ENCODE measurements at places on chromosomes 12 and 14.

- DNase-seq = no peak
Measured at GRCh38 chr12:69545081-69545480, 40.2 kb upstream of the CCT2 start.

- no peak for DNase-seq
Measured at GRCh38 chr14:59427653-59428580, 37.3 kb downstream of the GPR135 start.

GRCh38 chr12:70520847-70521246, 116.4 kb downstream of the PTPRB start:
- DNase-seq = no peak

- DNase-seq = no peak
Measured at GRCh38 chr14:57854571-57854970, 11.3 kb downstream of the SLC35F4 start.

GRCh38 chr12:31662176-31662849, 2.8 kb downstream of the ETFBKMT start:
- no peak for DNase-seq

DNA sequence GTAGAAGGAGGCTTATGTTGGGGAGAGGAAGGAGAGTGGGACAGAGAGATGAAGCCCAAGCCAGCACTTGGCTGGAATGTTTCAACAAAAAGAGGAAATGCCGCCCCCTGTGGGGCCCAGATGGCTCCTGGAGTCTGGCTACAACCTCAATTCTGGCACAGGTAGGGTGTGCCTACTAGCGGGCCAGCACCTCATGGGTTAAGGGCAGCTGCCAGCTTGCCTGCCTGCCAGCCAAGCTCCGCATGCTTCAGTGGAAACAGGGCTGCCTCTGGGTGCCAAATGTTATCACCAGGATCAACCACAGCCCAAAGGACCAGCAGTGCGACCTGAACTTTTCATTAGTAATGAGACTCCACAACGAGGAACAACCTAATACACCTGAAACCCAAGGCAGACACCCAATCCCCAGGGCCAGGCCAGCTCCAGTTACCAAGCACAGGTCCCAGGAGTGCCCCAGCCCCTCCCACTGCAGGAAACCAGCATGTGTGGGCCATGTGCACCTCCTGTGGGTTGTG, 11.3 kb downstream of the RAB15 start:
- DNase-seq = no peak

GRCh38 chr14:57760896-57761295, 105.0 kb downstream of the SLC35F4 start:
- DNase-seq = no peak

DNA sequence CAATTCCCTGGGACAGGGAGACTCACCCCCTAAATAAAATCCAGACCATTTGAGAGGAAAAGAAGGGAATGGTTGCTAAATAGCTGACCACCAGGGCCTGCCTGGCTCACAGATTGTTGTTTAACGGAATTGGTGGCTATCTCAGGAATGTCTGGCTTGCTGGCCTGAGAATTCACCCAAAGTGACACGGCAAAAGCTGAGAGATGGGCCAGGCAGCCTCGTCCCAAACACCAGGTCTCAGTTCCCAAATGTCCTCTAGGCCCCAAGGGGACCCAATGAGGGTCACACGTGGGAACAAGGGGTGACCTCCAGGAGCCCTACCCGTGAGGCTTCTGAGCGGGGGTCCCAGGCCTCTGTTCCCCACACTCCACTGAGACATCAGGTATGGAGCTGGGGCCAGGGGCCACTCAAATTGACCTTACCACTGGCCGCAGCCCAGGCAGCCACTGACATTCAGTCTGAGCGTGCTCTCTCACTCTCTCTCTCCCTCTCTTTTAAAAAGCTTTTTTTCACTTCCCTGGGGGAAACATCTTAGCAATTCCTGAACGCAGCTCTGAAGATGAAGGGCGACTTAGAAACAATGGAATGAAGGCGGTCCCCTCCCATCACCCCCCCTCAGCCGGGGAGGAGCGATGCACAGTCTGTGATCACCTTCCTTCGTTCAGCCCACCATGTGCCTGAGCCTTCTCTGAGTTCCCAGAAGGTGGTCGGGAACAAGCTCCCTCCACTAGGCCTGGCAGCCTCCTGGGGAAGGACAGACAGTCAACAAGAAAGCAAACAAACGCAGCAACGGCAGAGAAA, 131.2 kb downstream of the SCARB1 start:
- DNase-seq = no peak

GRCh38 chr14:96011607-96012006, 27.6 kb upstream of the C14orf132 start:
- DNase-seq = no peak

GRCh38 chr14:61673305-61673704, 22.0 kb upstream of the HIF1A start:
- DNase-seq = no peak

DNA sequence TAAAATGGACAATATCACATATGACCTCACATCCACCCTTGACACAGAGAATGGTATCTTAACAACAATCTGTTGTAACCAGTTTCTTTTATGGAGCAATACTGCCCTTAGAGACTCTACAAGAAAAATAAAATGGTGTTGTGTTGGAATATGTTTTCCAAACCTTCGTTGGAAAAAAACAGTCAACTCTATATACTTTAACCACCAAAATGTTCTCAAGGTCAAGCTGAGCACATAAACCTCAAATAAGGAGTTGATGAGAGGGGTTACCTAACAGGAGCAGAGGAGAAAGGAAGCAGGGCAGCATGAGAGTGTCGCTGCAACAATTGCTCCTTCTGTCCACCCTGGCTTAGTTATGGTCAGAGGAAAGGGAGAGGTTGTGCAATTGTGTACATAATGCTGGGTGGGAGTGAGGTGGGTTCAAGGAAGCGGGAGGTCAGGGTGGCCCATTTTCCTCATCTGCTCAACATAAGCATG, 179.2 kb upstream of the BMP4 start:
- no peak for DNase-seq

GRCh38 chr12:93784339-93785086, 107.3 kb downstream of the CRADD start:
- peak; percentile 32 for DNase-seq

DNA sequence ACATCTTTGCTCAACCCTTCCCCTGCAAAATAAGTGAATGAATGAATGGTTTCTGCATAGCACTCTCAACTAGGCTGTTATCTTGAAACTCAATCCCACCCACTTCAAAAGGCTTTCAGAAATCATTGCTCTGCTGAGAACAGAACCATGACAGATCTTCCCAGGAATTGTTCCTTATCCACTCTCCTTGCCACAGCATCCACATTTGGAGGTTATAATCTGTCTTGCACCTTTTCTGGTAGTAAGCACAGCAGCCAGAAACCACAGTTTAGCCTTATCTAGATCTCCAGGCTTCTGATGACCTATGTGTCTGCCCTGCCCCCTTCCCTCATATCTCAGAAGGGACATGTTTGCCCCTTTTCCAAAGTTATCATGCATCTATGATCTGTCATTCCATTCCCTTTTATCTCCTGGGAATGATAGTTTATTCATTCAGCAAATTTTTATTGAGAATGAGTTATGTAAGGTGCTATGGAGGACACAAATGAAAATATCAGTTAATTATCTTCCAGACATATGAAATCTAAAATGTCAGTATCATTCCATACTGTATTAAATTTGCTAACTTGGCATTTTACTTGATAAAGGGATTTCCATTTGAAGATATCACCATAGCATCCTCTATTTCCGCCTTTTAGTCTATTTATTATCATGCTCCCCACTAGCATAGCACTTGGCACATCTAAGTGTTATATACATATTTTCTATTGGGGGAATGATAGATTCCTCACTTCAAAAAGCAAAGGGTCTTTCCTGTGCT, 21.4 kb downstream of the LGR5 start:
- no peak for DNase-seq

DNA sequence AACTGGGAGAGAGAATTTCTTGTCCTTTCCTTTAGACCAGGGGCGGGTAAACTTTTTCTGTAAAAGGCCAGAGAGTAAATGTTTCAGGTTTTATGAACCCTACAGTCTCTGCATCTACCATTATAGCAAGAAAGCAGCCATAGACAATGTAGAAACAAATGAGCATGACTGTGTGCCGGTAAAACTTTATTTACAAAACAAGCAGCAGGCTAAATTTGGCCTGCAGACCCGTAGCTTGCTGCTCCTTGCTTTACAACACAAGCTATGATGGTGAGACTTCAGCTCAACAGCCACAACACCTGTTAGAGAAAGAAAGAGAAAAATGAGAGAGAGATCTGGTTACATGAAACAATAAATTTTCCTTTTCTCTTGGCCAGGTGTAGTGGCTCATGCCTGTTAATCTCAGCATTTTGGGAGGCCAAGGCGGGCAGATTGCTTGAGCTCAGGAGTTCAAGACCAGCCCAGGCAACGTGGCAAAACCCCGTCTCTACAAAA, 4.2 kb upstream of the CDC42BPB start:
- no peak for DNase-seq

GRCh38 chr14:94936401-94936892, 166.5 kb upstream of the GSC start:
- no peak for DNase-seq

- DNase-seq = no peak
Measured at GRCh38 chr12:4045786-4046494, 172.7 kb upstream of the PARP11 start.

- peak; percentile 26 for DNase-seq
Measured at GRCh38 chr14:102020058-102020971, 55.9 kb downstream of the DYNC1H1 start.

GRCh38 chr14:93926245-93926872, 785 bp upstream of the FAM181A start:
- DNase-seq = no peak

DNA sequence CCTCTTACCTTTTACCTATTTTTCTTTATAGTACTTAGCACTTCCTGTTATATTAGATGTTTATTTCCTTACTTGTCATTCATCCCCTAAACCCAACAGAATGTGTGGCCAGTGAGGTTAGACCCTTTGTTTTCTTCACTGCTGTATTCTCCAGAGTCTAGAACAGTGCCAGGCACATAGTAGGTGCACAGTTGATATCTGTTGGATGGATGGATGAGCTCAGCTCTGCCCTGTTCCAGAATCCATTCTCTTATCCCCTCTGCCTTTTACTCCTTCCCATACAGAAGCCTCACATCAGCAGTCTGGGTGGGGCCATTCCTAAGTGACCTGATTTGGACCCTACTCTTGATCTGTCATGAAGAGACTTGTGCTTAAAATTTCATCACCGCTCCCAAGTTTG, 94.5 kb upstream of the DACT1 start:
- no peak for DNase-seq

DNA sequence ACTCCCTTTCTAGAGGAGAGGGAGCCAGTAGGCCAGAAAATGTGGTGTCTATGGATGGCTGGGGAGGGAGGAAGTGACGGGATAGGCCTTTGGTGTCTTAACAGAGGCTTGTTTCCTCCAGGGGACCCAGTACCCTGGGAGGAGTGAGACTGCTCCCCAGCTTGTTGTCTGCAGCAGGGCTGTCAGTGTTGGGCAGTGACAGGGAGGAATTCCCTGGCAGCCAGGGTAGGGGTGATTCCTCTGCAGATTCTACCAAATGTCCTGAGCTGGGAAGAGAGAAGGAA, 64.0 kb downstream of the GALNT16 start:
- no peak for DNase-seq

- DNase-seq = no peak
Measured at GRCh38 chr12:40049268-40049667, 56.6 kb downstream of the SLC2A13 start.

DNA sequence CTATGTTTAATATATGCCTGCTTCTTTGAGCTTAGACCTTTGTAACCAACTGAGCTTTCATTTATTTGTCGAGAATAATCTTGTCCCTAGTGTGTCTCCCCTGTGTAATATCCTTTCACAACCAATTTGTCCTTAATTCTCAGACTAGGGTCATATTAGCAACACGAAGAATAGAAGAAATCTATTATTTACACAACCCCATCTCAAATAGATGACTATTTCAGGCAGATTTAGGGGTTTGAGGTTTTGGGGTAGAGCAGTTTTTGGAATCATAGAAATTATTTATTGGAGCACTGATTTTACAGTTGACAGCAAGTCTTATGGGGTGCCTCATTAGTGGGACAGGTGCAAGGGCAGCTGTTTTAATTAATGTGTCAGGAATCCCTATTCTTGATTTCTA, 91.2 kb upstream of the ANO4 start:
- no peak for DNase-seq

DNA sequence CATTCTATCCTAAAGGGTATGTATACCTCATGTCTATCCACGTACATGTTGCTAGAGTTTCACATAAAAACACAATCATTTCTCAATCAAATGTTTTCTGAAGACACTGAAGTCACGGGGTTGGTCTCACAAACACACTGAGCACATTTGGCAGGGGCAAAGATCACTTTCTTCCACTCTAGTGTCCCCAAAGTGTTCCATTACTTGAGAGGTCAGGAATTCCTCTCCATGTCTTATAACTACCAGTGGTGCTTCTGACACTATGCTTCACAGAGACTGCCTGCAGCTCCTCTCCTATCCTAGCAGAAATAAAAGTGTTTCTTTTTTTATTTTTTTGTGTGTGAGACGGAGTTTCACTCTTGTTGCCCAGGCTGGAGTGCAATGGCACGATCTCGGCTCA, 19.1 kb downstream of the ZFYVE1 start:
- DNase-seq = no peak

GRCh38 chr12:104520242-104520900, 63.6 kb downstream of the CHST11 start:
- DNase-seq = no peak

DNA sequence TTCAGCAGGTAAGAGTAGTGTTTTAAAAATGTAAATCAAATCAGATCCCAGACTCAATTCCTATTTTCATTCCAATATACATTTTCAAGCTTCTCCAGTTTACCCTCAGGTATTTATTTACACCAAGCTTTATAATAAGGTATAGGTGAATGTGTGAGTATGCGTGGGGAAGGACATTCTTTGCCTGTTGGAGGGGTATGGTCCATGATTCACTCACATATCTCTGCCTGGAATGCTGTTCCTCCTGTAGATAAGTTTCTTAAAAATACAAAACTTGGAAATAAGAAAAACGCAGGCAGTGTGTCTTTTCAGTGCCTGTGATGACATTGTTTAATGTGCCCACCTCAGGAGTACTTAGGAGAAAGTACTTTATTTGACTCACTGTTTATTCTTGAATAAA, 118.6 kb downstream of the CCDC91 start:
- no peak for DNase-seq

DNA sequence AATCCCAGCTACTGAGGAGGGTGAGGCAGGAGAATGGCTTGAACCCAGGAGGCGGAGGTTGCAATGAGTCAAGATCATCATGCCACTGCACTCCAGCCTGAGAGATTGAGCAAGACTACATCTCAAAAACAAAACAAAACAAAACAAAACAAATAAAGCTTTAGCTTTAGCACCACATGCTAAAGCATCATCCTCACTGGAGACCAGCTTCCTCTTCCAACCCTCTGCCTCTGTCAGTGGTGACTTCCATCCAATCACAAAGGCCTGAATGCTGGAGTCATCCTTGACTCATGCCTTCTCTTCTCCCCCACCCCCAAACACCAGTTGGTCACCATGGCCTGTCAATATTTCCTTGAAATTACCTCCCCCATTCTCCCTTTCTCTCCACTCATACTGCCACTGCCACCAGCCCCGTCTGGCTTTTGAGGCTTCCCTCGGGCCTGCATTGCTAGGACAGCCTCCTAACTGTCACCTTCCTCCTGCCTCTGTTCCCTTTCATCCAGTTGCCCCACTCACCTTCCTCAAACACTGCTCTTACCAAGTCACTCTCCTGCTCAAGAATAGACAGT, 1.4 kb downstream of the ZNF385A start:
- DNase-seq = peak; percentile 34
